B cell (primary cell): ENCODE measurements at places on chromosomes 11 and 22.

DNA sequence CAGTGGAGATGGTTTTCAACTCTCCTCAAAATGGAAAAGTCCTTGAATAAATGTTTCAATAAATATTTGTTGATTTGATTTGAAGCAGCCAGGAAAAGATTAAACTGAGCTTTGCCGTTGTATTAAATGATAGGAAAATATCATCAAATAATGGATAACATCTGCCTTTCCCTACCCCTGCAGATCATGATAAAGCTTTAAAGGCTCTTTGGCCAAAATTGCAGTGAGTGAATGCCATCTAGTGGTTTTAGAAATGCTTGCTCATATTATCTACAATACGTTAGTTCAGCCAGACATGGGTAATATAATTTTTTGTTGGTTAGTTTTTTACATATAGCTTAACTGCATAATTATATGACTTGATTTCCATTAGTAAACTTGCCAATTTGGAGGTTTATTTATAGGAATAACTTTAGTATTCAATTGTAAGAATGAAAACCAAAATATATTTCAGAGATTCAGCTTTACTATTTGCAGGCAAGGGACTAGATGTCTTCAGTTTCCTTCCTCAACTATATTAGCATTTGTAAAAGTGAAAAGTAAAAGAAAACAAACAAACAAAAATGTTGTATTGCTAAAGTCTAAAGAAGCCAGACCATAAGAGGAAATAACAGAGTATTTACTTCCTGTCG, 159.2 kb downstream of the MSANTD4 start:
- DNase-seq = peak; percentile 52

GRCh38 chr11:127627204-127627603, 626.6 kb upstream of the KIRREL3 start:
- no peak for DNase-seq

- no peak for DNase-seq
Measured at GRCh38 chr11:126190792-126191191, 20.7 kb downstream of the RPUSD4 start.

DNA sequence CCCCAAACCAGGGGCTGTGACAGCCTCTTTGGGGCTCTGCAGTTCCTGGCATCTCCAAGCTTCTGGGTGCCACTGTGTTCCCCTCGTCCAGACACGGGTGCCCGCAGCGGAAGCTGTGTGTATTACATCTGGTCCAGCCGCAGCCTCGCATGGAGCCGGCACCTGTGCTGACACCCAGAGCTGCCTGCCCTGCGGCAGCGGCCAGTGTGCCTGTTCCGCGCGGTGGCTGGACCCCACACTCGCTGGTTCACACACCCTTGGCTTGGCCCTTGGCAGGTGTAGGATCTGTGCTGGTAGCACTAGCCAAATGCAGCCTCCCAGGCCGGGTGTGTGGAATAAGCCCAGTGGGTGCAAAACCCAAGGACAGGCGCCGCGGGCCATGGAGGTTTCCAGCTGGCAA, 24.5 kb upstream of the RNASEH2C start:
- DNase-seq = no peak

DNA sequence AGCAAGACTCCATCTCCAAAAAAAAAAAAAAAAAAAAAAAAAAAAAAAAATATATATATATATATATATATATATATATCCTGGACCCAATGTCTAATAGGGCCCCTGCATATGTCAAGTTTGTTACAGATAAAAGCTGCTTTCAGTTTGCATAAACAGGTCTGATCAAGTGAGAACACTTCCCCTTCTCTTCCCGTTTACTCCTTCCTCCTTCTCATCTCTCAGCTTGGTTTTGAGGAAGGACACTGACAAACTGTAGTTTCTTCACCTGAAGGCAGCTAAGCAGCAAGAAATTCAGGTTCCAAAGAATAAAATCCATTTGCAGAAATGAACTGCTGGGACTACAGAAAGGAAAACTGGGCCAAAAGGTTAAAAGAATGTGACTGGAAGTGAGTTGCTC, 11.7 kb downstream of the THOC5 start:
- DNase-seq = peak; percentile 28

DNA sequence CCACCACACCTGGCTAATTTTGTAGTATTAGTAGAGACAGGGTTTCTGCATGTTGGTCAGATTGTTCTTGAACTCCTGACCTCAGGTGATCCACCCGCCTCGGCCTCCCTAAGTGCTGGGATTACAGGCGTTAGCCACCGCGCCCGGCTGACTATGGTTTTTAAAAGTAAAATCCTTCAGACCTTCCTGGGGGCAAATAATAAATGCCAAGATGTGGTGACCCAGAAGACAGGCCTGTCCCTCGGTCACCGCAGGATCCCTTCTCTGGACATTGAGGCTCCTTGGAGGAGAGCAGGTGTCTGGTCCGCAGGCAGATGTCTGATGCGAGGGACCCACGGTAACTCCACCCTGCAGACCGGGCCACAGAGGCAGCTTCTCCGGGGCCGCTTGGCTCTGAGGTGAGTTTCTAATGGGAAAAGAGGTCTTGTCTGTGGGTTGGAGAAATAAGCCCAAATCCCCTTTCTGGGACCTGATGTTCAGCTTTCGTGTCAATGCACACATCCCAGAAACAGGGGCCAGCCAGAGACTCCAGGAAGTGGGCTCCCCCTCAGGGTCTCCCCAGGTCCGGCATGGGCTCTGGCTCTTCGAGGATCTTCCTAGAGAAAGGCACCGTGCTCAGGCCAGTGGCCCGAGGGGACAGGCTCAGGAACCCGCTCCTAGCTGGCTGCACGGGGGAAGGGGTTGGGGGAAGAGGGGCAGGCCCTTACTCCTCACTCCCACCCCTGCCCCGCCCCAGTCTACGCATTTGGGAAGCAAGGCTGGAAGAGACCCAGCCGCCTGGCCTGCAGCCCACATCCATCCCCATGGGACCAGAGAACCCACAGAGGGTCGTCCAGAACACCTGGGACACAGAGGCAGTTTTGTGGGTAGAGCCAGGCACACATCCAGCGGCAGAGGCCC, 100.6 kb downstream of the WNT7B start:
- DNase-seq = no peak

- no peak for DNase-seq
Measured at GRCh38 chr22:25392584-25392983, 171.9 kb upstream of the GRK3 start.

GRCh38 chr11:30509364-30509763, 76.8 kb downstream of the MPPED2 start:
- no peak for DNase-seq

DNA sequence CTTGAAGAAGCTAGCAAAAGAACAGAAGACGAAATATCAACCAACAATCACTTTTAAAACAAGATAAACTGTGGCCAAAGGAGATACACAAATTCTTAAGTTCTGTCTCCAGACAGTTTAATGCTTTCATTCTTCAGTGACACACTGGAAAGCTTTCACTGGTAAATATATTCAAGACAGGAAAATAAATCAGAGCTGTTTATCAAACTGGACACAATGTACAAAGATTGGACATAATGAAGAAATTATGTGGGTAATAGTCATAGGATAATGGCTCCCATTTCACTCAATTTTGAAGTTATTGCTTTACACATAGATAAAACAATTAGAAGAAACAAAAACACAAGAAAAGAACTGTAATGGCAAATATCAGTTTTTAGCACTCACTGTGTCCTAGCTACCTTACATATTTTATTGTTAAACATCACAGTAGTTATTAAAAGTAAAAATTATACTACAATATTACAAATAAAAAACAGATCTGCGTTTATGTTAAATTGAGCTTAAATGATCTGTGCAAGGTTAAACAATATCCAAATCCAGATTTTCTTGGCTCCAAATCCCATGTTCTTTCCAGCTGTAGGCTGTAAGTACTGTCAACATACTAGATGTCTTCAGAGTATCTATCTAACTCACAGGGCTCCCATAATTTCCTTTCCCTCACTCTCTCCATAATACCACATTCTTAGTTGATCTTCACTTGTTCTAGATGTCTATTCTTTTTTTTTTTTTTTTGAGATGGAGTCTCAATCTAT, 38.6 kb upstream of the NOX4 start:
- DNase-seq = no peak
